ENCODE measurements at places on chromosomes 2 and 18.

DNA sequence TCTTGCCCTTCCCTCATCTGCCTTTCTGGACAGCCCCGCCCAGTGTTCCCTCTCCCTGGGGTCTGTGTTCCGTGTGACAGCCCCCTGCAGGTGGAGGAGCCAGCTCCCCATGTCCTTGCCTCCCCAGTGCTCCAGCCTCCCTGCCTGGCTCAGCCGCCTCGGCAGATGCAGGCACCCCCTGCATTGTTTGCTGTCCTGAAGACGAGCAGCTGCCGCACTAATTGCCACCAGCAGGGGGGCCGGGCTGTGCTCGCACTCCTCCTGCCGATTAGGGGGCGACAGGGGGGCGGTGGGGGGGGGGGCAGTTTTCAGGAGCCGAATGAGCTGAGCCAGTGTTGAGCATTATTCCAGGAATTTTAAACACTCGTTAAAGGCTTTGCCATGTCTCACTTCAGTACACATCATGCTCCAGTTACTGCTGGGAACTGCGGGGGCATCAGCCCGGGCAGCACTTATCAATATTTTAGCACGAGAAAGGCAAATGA, 23.3 kb downstream of the SIX3 start:
- DNase-seq: no peak

GRCh38 chr2:54880428-54880827, 157.0 kb downstream of the EML6 start:
- no peak for DNase-seq

DNA sequence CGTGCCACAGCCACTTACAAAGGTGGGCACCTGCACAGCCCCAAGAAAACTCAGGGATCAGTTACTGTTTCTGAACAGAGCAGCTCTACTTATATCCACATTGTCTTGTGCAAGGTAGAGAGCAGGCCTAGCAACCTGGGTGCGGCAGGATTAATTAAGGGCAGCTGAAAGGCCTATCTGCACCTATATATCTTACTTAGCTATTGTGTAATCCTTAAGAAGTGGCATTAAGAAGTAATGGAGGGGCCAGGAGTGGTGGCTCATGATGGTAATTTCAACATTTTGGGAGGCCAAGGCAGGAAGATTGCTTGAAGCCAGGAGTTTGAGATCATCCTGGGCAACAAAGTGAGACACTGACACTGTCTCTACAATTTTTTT, 12.8 kb upstream of the ARL5A start:
- DNase-seq: no peak

GRCh38 chr2:63399156-63399555, 189.1 kb downstream of the WDPCP start:
- DNase-seq: no peak

GRCh38 chr2:33607251-33607721, 8.2 kb upstream of the FAM98A start:
- no peak for DNase-seq

DNA sequence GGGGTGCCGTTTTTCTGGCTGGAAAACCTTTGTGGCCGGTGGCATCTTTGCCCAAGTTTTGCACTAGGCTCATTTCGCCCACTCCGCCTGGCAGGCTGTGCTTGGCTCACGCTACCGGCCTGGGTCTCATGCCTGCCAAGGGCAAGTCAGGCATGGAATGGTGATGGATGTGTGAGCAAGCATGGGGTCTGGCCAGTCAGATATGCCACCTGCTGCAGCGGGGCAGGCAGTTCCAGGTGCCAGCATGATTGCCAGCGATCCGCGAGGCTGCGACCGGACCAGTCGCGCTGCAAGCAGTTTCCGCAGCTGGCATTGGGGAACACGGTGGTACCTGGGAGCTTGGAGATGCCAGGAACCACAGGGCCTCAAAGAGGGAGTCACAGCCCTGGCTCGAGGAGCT, 40.6 kb downstream of the TAF1B start:
- no peak for DNase-seq

- no peak for DNase-seq
Measured at GRCh38 chr2:17441055-17441771, 77.0 kb downstream of the RAD51AP2 start.

- no peak for DNase-seq
Measured at GRCh38 chr2:157838442-157839161, 37.5 kb downstream of the ACVR1 start.

DNA sequence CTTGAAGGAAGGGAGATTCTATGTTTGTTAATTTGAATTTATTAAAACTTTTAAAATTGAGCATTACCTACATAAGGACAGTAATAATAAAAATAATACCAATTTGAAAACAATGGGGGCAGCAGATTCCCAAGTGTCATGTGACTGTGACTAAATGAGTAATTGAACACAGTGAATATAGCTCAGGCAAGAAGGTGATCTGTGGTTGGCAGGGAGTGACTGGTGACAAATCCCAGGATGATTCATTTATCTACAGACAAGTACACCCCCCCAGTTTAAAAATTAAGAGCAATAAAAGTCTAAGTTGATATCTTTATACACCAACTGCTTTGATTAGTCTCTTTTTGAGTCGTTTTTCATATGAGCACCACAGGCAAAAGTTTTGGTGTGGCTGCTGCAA, 299.5 kb downstream of the ARHGAP15 start:
- no peak for DNase-seq

DNA sequence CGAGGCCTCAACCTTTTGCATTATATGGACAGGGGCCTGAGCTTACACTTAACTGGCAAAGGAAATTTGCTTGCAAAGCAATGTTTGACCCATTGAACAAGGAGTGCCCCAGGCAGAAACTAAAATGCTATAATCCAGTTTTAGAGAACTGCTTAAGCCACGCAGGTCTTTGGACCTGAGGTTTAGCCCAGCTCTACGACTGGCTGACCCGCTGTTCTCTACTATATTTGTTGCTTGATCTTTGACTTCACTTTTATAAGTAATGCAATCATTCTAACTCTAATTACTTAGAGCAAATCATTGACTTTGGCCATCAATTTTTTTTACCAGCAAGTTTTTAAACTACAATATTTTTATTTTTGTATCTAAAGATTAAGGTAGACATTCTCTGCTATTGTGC, 268.8 kb downstream of the MREG start:
- no peak for DNase-seq

DNA sequence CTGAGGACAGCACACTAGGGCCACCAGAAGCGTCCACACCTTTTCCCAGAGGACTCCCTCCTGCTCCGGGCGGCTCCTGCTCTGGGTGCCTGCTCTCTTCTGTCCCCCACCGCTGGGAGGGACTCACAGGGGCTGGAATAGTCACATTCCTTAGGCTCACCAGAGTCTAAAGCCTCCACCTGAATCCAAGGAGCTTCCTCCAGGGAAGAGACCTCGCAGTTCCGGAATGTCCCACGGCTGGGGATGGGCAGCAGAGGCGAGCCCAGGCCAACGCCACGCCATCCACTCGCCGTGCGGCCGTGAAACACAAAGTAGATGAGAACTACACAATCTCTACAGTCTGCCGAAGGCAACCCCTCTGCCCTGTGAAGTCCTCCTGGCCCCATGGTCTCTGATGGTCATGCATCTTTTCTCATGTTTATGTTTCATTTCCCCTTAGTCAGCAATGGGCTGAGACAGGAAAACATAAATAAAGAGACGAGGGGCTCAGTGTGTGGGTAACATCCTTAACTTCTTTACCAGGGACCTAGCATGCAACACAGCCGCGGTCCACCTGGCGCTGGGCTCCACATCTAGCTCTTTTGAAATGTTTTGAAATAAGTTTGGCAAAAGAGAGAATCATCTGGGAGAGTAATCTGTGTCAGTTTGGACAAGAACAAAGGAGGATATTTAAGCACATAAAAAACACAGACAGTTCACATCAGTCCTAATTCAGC, 98.4 kb downstream of the PXDN start:
- DNase-seq: no peak

- no peak for DNase-seq
Measured at GRCh38 chr2:8538531-8538930, 143.3 kb upstream of the ID2 start.

DNA sequence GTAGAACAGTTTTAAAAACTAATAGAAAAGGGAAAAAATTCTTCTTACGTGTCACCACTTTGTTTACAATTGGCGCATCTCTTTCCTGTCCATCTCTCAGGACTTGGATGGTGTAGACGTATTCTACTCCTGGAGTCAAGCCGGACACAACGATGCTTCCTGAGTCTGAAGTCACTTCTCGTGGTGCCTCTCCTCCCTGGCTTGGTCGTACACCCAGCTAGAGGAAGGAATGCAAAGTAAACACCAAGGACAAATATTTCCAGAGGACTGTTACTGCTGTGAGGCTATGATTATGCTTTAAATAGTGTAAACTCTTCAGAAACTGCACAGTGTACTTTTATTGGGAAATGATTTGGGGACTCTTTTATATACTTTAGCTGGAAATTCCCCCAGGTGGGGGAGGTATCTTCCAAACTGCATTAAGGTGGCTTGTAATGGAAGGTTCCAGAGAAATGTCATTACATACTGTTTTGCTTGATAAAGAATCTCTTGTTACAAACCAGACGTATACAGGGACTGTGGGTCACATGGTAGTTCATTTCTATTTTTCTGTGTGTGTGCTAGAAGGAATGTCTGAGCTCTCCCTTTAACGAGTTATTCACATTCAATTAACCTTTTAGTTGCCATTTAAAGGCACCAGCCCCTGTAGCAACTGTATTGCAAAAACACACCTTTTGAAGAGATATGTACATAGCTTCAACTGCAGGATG, 38.1 kb downstream of the FN1 start:
- no peak for DNase-seq

GRCh38 chr2:234286118-234286598, 210.7 kb downstream of the ARL4C start:
- no peak for DNase-seq

GRCh38 chr2:20576598-20577115, 74.2 kb downstream of the HS1BP3 start:
- DNase-seq: no peak

- DNase-seq: no peak
Measured at GRCh38 chr2:104472076-104472475, 381.8 kb upstream of the POU3F3 start.

GRCh38 chr2:130872741-130873125, 36.0 kb downstream of the ARHGEF4 start:
- no peak for DNase-seq

DNA sequence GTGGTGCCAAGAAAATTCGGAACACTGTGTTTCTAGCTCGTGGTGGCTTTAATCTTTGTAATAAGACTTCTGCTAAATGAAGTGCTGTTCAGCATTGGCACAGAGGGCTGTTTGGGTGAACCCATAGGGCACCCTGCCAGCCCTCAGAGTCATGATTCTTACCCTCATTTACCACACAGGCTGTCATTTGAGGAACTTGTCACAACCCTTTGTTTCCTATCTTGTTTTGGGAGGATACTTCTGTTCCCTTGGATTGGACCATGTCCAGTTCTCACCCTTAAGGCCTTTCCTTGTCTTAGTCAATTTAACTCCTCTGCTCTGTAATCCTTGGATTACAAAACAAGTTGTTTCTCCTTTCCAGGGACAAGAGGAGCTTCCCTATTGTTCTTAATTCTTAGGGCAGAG, 225.7 kb downstream of the MTX2 start:
- DNase-seq: no peak

- DNase-seq: no peak
Measured at GRCh38 chr2:207491086-207491485, 38.7 kb upstream of the CREB1 start.

DNA sequence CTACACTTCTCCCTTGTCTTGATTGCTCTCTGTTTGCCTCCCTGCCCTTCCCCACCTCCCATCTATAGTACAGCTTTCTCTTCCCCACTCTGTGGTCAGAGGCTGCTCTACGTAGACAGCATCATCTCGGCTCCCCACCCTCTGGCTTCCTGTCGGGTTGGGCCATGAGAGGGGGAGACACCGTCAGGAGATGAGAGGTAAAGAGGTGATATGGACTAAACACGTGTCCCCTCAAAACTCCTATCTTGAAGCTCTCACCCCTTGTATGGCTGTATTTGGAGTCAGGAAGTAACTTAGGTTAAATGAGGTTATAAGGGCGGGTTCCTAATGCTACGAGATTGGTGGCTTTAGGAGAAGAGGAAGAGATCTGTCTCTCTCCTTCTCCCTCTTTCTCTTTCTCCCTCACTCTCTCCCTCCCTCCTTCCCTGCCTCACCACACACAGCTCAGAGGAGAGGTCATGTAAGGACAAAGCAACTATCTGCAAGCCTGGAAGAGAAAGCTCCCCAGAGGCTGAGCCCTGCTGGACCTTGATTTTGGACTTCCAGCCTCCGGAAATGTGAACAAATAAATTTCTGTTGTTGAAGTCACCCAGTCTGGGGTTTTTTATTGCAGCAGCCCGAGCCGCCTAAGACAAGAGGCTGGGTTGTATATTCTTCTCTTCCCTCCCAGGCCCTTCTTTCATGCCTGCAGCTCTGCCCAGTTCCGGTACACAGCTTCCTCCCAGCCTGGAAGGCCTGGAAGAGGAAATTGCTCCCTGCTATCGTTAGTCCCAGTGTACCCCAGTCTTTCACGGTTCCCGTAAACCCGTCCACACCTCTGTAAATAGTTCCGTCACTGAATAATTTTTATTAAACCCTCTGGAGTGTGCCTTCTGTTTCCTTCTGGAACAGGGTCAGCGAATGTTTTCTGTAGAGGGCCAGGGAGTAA, 138.0 kb downstream of the AKAIN1 start:
- no peak for DNase-seq
